ENCODE measurements at places on chromosomes 1 and 21. TPM values are rescaled to one million over a fixed set of nuclear protein-coding genes. Genes with fewer than 3 reads are reported as not detected.

The KRTAP7-1 gene
- total RNA-seq = not detected

The IVL gene
- 2.2 TPM for total RNA-seq

The SMIM12 gene
- total RNA-seq = 37.7 TPM

The PGBD5 gene
- not detected for total RNA-seq

GRCh38 chr1:16984717-16985116 lies 4.3 kb upstream of the MFAP2 start:
- no peak for DNase-seq

DNA sequence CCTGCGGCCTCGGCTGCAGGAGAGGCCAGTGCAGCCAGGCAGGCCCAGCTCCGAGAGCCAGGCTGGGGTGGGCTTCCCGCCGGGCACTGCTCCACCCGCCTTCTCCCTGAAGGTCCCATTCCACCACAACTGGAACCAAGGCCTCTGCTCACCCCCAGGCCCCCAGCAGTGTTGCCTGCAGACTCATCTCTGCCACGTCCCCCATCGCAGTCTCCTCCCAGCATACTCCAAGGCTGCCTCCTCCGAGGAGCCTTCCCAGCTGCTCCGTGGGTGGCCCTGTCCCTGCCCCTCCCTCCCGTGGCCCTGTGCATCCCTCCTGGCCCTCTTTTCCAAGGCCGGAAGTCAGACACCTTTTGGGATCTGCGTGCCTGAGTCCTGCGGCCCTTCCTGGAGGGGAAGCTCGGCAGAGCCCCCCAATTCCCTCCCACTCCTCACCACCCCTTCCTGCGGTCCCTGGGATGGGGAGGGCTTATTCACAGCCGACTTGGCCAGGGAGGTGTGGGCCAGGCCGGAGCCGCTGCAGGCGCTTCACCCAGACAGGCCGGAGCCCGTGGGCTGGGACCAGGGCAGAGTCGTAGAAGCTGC lies 47.6 kb downstream of the SLX9 start:
- DNase-seq = no peak

- no peak for DNase-seq
Observed at GRCh38 chr1:117653732-117654492, 48.1 kb downstream of the TENT5C start.

- no peak for DNase-seq
Observed at GRCh38 chr1:209368864-209369598, 214.5 kb upstream of the CAMK1G start.

- no peak for DNase-seq
Observed at GRCh38 chr1:161307230-161307768, 2.5 kb downstream of the MPZ start.

- no peak for DNase-seq
Observed at GRCh38 chr1:45848714-45849113, 45.3 kb downstream of the MAST2 start.

DNA sequence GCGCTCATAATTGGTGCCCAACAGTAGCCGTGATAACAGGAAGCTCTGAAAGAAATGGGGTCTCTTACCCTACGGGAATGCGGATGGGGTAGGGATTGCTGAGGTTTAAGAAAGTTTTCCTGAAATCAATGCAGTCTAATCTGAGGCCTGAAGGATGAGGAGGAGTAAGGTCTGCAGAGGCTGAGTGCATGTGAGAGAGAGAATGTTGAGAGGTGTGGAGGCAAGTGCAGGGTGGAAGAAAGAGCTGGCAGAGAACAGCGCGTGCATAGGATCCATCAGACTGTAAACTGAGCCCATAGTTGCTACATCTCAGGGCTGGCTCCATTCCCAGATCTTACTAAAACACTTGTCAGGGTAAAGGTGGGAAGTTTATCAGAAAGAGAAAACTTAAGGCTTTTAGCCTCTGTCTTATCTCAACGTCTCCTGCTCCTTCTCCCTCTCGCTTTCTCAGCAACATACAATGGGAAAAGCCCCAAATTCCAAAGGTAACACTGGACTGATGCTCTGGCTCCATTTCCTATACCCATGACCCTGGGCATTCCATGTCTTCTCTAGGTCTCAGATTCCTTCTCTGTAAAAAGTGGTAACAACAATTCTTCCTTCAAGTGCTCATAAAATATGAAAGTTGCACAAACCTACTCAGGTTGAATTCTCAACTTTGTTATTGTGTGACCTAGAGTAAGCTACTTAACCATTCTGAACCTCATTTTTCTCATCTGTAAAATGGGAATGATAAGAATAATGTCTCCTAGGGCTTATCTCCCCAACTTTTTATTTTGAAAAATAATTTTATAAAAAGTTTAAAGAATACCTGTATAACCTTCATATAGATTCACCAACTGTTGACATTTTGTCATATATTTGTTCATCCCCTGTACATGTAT lies 75.2 kb downstream of the SH3GLB1 start:
- DNase-seq = peak; percentile 45

GRCh38 chr1:171213559-171214454 lies 28.7 kb downstream of the FMO2 start:
- no peak for DNase-seq

- no peak for DNase-seq
Observed at GRCh38 chr1:78533527-78533926, 42.8 kb downstream of the PTGFR start.

GRCh38 chr1:232728507-232729263 lies 76.5 kb upstream of the MAP10 start:
- DNase-seq = no peak

GRCh38 chr1:227914801-227915563 lies 32.8 kb downstream of the WNT9A start:
- DNase-seq = no peak

DNA sequence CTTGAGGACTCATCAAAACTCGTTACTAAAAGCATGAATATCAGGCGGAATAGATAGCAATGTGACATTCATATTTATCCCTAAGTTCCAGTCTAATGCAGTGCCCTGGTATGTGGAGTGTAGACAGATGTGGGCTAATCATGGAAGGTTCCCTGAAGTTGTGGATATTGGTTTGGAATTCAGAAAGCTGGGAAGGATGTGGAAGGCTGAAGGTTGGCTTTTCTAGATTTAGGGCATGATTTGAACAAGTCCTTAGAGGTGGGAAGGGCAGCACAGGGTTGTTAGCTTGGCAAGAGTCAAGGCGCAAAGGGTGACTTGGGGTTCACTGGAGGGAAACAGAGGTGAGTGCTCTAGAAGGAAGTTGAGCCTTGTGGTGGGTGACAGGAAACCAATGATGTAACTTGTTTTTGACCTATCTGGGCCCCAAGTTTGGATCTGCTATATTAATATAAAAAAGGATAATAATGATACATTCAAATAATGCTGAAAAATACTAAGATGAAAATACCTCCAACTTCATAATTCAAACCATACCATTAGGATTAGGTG lies 21.9 kb downstream of the LGALS8 start:
- DNase-seq = no peak

- no peak for DNase-seq
Observed at GRCh38 chr1:44584167-44584566, 90.1 kb downstream of the TMEM53 start.
